ENCODE measurements at places on chromosomes 13 and 19.

GRCh38 chr13:75938811-75939560 is 302.9 kb downstream of the LMO7 start:
- no peak for DNase-seq

- DNase-seq: no peak
These were observed 5.0 kb downstream of the TLE5 start for GRCh38 chr19:3057275-3057714.

GRCh38 chr19:6769006-6769619 is 1.9 kb upstream of the SH2D3A start:
- DNase-seq: no peak

- no peak for DNase-seq
These were observed 856.6 kb upstream of the KLHL1 start for GRCh38 chr13:70964874-70965273.

- no peak for DNase-seq
These were observed 637 bp downstream of the RANBP3 start for GRCh38 chr19:5977222-5977784.

- peak; percentile 3 for DNase-seq
These were observed 64.2 kb upstream of the UBL3 start for GRCh38 chr13:29914581-29914980.

DNA sequence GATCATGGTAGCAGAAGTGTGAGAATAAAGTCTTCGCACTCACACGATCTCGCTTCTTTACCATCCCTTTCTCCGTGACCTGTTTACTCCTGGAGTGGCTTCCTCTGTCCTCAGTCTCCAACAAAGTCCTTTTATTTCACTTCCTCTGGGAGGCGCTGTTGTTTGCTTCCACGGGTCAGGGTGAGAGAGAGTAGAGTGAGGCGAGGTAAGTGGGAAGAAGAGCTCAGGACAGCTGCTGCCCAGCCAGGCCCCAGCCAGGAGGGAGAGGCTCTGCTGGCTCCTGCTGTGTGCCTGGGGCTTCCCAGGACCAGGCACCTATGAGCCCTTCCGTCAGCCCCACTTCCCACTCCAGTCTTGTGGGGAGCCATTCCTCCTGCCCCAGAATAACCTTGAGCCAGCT is 242.1 kb downstream of the FGF9 start:
- DNase-seq: no peak

- no peak for DNase-seq
These were observed 948.4 kb downstream of the UQCRFS1 start for GRCh38 chr19:28264556-28264955.

DNA sequence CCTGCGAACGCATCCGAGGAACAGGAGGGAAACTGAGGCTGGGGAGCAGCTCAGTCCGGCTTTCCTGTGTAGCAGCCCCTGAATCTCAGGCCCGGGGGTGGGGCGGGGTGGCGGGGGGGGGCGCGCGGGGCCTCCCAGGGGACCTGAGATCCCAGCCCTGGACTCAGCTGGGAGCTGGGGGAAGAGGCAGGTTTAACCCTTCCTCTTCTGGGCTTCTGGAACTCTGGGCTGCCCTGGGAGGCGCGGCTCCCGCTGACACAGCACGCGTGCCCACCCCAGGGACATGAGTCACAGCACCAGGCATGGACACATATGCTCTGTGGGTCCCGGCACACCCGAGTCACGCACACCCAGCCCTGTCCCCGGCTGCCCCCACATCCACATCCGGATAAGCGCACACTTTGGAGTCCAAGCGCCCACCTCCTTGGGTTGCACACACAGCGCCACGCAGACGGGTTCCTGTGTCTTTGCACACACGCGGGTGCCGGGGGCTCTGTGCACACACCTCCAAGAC is 3.5 kb upstream of the CIRBP start:
- peak; percentile 93 for DNase-seq

- no peak for DNase-seq
These were observed 496.2 kb upstream of the KLHL1 start for GRCh38 chr13:70604448-70604847.

GRCh38 chr13:59300355-59301173 is 863.2 kb downstream of the DIAPH3 start:
- no peak for DNase-seq

GRCh38 chr19:44374789-44375188 is 18.3 kb upstream of the ZNF112 start:
- DNase-seq: no peak

- DNase-seq: no peak
These were observed 21.5 kb downstream of the CPT1C start for GRCh38 chr19:49712397-49712859.

DNA sequence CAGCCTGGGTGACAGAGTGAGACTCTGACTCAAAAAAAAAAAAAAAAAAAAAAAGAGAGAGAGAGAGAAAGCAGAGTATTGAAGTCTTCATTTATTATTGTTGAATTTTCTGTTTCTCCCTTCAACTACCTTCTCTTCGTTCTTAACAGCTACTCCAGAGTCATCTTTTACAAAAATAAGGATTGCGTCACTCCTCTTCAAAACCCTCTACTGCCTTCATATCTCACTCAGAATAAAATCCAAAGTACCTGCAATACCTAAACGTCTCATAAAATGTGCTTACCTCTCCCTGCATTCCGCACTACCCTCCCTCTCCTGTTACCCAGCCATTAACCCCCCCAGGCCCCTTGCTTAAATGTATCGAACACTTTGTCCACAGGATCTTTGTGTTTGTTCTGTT is 17.4 kb upstream of the RPL21 start:
- DNase-seq: no peak

DNA sequence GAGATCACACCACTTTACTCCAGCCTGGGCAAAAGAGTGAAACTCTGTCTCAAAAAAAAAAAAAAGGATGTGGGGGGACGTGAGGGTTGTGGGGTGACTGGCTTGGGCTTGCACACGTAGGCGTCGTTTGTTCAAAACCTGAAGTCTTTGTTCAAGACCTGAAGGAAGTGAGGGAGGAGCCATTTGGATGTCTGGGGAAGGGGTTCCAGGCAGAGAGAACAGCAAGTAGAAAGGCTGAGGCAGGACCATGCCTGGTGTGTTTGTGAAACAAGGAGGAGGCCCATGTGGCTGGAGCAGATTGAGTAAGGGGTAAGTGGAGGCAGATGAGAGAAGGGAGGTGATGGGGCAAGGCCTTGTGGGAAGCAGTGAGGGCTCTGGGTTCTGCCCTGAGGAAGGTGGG is 27.8 kb downstream of the PIN1 start:
- no peak for DNase-seq

DNA sequence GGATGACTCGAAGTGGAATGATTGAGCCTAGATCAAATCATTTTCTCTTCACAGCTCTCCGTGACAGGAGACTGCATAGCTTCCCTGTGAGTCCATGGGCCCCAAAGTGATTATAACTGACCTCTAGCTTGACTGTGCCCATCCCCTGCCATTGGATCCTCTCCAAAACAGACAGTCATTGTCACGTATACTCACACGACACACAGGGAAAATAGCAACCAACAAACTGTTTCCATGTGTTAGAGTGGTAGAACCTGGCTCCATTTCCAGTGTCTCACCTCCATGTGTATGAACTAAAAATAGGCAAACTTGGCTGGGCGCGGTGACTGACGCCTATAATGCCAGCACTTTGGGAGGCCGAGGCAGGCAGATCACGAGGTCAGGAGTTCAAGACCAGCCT is 48.8 kb upstream of the NPAS1 start:
- no peak for DNase-seq

GRCh38 chr13:57569986-57570385 is 61.6 kb upstream of the PCDH17 start:
- no peak for DNase-seq

GRCh38 chr13:52405767-52406494 is at the start of gene THSD1:
THSD1 (minus strand) TSS chr13:52406172; CDS start chr13:52402600, 3,572 bp downstream.
- DNase-seq: no peak

- DNase-seq: no peak
These were observed 105.5 kb upstream of the ZNF536 start for GRCh38 chr19:30266687-30267086.

Measured in vagina (tissue), 2 donors.